HuH-7 (cell line): ENCODE measurements at places on chromosomes 2 and 18.
A peak's percentile ranks its signal among the peaks of the same experiment; 100 is the strongest.

GRCh38 chr2:19876751-19877150 lies 25.0 kb downstream of the TTC32 start:
- no peak for DNase-seq

DNA sequence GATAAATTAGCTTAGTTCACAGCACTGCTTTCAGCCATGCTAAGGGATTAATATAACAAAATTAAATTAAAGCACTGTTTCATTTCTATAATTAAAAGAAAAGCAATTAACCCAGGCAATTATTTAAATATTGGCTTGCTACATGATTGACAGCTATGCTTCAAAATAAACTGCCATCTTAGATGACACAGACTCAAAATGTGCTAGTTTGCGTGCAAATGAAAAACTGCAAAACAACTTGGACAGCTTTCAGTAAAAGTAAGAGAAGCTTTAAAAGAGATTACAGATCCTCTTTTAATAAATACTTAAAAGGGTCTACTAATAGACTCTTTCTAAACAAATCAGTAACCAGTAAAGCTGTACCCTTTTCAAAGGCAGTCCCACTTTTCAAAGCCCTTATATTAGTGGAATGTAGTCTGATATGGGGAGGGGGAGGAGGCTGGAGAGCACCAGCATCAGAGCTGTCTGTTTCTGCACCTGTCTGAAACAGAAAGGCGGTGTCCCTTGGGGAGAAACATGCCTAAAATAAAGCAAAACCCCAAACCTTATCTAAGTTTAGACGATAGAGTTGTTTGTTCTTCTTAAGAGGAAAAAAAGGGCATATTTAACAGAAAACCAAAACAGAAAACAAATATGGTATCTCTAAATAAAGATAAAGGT lies 20.8 kb downstream of the EIF2AK3 start:
- DNase-seq, result no peak

- DNase-seq, result peak; percentile 92
Measured at GRCh38 chr2:128306081-128306930, 12.4 kb downstream of the HS6ST1 start.

GRCh38 chr18:33132657-33133056 lies 307.9 kb downstream of the CCDC178 start:
- DNase-seq, result no peak

DNA sequence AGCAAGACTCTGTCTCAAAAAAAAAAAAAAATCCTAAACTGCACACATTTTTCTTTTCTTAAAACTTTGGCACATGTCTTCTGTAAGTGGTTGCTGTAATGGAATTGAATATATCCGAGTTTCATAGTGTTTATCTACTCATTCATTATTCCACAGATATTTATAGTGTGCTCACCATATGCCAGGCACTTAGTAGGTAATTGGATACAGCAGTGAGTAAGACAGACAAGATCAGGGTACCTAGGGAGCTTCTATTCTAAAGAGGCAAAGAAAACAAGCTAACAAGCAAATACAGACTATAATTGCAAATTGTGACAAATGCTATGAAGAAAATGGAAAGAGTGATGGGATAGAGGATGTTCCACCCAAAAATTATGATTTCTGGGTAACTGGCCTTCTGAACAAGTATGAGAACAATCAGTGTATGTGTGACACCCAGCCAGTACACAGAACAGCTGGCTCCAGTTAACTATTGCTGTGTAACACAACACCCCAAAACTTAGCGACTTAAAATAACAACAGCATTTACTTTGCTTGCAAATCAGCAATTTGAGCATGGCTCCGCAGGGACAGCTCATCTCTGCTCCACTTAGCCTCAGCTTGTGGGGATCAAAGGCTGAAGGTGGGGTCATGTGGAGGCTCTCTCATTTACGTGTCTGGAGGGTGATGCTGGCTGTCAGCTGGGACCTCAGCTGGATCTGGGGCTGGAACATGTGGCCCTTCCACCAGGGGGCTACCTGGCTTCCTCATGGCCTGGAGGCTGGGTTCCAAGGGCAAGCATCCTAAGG lies 224.9 kb downstream of the INSIG2 start:
- no peak for DNase-seq

GRCh38 chr2:39796134-39796533 lies 17.1 kb upstream of the THUMPD2 start:
- no peak for DNase-seq

DNA sequence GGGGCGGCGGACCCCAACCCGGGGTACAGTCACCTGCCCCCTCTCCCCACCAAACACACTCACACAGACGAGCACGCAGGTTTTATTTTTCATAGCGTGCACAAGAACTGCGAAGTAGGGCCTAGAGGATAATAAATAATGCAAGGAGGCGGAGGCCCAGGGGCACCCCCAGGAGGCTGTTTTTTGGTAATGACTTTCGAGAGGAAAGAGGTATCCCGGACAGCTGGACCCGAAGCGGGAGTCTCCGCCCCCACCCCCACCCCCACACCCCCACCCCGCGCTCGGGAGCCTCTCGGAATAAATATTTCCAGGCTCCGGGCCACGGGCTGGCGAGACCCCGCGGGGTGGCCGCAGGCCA lies 3.4 kb downstream of the CYP26B1 start:
- no peak for DNase-seq

DNA sequence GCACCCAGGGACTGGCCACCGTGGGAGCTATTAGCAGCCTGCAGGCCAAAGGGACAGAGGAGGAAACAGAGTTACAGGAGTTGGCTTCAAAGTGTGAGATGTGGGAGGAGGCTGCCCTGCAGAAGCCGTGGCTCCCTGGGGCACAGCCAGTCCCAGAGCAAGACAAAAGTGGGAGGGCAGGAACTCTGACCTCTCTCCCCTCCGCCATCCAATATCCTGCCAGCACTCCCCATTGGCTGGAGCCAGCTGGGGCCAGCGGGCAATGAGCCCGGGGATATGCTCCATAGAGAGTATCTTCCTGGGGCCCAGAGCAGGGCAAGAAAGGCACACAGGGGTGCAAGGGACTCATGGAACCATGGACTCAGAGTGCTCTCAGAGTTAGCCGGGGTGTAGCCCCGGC lies 143.1 kb downstream of the INHBB start:
- no peak for DNase-seq

DNA sequence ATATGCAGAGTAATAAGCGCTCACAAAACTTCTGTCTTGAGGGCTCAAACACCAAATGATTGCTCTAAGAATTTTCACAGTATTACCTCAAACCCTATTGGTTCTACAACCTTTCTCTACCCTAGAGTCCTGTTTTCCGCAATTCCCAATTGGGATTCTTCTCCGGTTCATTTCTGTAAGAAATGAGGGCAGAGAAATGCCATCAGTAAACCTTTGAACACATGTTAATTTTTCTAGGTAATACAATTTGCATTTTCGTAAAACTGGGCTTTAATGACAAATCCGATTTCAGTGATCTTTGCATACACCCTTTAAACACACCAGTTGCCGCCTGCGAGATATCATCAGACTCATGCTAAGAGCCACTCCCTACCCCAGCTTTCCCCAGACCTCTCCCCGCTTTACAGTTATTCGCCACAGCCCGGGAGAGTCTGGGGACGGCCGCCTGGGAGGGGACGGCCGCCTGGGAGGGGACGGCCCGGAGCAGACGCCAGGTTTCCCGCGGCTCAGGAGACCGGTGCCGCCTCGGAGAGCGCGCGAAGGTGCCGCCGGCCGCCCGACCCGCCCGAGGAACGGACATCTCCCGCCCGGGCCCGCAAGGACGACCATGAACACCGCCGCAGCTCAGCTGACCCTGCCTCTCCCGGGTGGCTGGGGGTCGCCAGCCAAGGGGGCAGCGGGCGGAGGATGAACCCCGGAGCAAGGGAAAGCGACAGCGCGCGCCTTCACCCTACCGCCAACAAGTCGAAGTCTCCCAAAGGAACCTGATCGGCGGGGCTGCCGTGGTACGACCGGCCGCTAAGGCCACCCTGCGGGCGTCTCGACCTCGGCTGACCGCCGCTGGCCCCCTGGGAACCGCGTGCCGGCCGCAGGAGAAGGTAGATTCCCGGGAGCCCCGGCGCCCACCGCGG lies 463 bp downstream of the SMC6 start:
- DNase-seq, result peak; percentile 20

- DNase-seq, result no peak
Measured at GRCh38 chr2:144225076-144225475, 294.8 kb downstream of the ZEB2 start.

- DNase-seq, result no peak
Measured at GRCh38 chr2:133806564-133806963, 238.3 kb upstream of the NCKAP5 start.

DNA sequence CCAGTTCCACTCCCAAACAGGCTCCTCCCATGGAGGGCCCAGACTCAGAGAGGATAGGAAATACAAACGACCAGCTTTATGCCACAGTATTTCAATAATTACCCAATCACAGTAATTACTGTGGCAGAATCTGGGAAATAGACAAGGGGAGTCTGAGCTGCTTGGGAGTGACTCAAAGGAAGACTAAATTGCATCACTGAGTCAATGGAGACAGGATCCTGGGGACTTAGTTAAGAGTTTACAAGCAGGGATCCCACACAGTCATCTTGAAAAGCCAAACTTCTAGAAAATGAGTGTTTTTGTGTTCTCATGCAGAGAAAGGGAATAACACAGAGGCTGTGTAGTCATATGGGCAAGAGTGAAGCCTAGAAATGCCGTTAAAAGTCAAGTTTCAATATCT lies 1142.1 kb downstream of the CNTNAP5 start:
- no peak for DNase-seq

DNA sequence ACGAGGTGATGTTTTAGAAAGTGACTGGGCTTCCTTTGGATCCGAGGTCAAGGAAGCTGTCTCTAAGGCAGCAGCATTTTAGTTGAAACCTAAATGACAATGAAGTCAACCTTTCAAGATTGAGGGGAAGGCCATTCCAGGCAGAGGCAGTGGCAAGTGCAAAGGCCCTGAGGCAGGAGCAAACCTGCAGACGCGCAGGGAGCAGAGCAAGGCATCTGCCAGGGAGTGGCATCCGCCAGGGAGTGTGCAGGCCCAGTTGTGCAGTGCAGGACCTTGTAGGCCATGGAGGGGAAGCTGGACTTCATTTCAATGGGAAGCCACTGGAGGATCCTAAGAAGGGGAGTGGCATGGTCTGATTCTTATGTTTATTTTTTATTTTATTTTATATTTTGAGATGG lies 154.7 kb upstream of the SIX3 start:
- DNase-seq, result no peak

DNA sequence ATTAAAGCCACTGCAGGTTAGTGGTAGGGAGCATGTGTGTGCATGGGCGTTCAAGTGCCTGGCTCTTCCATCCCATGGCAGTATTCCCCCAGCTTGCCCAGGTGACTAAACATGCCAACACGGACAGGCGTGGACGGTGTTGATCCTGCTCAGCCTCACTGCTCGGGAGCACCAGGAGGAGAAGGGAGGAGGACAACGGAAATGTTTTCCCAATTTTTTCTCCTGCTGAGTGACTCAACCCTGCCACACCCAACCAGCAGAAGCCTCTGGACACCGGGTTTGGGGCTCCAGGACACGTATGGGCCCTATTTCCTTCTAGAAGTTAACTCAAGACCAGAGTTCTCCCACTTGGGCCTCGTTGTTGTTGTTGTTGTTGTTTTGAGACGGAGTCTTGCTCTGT lies 139.1 kb downstream of the CYP26B1 start:
- no peak for DNase-seq

- DNase-seq, result no peak
Measured at GRCh38 chr2:34291076-34291475, 692.0 kb upstream of the FAM98A start.

DNA sequence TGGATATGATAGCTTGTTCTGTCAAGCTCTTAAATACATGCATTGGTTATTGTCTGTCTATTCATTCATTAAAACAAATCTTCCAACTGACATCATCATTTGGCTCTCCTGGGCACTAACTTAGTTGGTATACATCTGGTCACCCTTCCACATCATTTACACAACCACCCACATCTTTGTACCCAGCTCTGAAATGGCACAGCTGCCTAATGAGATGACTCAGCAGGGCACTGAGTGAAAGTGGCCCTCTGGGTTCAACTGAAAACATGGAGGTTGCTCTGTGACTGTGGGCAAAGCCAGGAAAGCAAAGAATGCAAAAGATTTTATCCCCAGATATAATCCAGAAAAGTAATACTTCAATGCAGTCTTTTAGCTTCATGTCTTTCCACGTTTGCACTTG lies 234.0 kb upstream of the MAP2 start:
- no peak for DNase-seq

GRCh38 chr2:10915236-10915635 lies 3.5 kb downstream of the KCNF1 start:
- DNase-seq, result no peak

- DNase-seq, result no peak
Measured at GRCh38 chr2:188378371-188378950, 86.8 kb downstream of the GULP1 start.
